Activated T-helper 9 cell treated with anti-CD3 and anti-CD28 coated beads, Interleukin-2, amount 50 U/mL, for 16 hours (primary cell): ENCODE measurements at places on chromosomes 3 and 15.

GRCh38 chr3:152056073-152056472, 182.6 kb downstream of the SUCNR1 start:
- no peak for DNase-seq

DNA sequence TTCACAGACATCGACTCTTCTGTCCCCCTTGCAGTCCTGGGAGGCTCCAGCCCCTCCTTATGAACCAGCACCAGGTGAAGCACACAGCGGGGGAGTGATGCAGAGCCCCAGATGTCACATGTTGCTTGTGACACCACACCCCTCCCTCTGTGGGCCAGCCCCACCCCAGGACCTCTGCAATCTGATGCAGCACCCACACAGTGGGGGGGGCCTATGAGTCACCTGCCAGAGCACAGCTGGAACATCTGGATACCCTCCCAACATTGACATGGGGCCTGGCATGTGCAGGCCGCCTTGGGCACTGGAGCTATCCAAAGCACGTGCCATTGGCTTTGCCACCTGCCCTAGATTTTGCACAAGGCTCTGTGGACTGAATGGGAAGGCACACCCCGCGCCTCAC, 70.5 kb downstream of the FEM1B start:
- no peak for DNase-seq

DNA sequence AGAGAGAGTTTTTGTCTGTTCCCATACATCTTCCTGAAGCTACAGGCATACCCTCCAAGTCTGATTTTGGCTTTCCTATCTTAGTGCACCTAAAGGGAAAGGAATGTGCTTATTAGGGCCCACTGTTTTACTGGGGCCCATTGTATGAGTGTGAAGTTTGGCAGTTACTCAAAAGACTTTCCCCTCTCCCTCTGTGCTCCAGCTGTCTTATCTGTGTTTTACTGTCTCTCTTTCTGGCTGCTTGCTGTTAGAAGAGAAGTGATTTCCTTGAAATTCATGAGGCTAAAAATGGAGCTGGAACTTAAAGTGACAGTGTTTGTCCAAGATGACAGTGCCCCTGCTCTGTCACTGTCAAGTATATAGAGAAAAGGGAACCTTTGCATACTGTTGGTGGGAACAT, 436.2 kb downstream of the OCA2 start:
- DNase-seq = no peak

- no peak for DNase-seq
These were observed 5.0 kb upstream of the CDV3 start for GRCh38 chr3:133568294-133569014.

GRCh38 chr3:62604751-62605351, 231.5 kb upstream of the FEZF2 start:
- no peak for DNase-seq

DNA sequence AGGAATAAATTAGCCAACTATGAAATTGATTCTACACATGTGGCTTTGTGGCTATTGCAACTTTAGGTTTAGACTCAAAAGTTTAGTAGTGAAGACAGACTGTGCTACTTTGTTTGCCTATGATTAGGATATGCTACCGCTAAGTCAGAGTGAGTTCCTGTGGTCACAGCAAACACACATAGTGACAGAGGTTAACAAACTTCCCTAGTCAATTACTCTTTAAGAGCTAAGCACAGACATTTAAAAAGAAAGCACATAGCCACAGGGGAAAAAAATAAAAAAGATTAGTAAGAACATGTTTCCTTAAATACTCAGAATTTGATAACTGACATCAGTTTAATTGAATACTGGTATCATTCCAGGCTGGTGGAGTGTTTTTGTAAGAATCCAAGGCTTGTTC, 207.1 kb downstream of the GBE1 start:
- DNase-seq = no peak

DNA sequence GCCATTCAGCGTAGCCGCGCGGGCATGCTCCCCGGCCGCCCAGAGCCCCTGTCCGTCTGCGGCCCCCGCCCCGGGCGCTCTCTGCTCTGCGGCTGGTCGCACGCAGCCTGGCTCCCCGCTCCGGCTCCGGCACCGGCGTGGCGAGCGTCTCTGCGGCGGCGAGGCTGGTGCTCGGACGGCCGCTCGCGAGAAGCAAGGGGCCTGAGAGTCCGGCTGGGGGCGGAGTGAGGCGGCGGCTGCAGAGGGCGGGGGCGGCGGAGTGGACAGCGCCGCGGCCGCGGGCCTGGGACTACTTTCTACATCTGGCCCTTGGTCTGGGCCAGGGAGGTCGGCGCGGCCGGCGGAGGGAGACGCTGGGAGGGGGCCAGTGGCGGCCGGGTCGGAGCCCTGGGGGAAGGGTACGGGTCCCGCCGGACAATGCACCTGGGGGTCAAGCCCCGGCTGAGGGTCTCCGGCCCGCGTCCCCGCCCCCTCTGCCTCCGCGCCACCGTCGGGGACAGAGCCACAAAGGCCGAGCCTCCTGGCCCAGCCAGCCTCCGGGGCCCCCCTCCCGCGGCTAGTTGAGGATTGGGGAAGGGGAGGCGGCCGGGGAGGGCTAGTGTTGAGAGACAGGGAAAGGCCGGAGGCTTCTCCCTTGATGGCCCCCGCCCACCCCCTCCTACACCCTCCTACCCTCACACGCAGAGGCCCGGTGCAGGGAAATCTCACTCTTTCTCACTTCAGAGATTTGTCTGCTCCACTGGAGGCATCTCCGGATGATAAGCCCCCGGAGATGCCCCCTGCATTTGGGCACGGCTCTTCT, at the start of gene PRTG:
TSS of gene PRTG (minus strand) at position 226 of the 802 bp plus-strand sequence. CDS start at position 5, 221 bp downstream.
- no peak for DNase-seq

DNA sequence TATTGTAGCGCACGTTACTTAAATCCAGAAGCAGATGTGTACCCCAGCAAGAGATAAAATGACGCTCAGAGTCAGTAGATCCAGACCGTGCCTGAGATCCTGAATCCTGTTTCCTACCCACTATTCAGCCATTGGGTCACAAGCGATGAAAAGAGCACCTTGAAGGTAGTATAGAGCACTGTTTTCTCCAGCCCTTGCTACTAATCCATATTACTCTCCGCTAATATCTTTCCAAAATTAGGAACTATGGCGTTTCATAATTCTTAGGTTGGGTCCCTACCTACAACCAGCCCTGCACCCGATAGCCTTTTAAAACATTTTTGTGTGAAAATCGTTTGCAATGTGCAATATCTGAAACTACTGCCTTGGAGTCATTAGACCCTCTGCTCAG, 596 bp downstream of the BTD start:
- DNase-seq = no peak

DNA sequence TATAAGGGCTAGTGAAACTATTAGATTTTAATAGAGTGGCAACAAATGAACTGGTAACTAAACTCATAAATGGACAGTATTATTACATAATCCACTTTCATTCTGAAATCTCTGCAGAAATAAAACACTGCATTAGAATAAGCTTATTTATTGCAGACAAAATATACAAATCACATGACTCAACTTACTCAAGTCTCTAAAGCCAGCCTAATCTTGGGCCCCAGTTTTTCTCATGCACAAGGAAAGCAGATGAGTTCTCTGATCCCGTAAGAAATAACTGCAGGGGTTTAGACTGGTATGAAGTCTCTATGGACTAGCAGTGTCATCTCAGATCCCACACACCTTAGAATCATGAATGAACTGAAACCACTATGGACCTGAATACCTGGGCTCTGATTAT, 5.8 kb downstream of the DLG1 start:
- DNase-seq = no peak

- no peak for DNase-seq
These were observed 46.1 kb downstream of the WHAMM start for GRCh38 chr15:82855286-82856100.

DNA sequence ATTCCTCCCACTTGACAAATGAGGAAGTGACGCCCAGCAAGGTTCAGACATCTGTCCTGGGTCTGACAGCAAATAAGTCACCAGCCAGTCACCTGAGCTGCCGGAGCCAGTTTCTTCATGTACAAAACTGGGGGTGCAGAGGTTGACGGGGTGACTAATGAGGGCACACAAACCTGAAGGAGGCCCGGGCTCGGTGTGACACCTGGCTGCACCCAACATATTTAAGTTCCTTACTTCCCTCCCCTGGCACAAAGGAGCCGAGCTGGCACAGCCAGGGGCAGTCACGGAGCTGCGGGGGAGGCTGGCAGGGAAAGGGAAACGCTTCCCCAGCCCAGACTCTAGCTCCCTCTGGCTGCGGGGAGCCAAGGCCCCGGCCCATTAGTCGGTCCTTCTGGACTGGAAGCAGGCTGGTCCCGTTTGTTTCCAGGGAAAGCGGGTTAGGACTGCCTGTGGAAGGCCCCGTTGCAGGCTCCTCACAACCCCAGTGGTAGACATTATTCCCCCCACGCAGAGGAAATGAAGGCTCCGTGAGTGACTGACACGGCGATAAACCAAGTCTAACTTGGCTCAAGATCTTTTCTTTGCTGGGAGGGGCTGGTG, 2.3 kb downstream of the FBXL22 start:
- DNase-seq = peak; percentile 11

GRCh38 chr3:134087060-134087974, 57.6 kb upstream of the SLCO2A1 start:
- no peak for DNase-seq

DNA sequence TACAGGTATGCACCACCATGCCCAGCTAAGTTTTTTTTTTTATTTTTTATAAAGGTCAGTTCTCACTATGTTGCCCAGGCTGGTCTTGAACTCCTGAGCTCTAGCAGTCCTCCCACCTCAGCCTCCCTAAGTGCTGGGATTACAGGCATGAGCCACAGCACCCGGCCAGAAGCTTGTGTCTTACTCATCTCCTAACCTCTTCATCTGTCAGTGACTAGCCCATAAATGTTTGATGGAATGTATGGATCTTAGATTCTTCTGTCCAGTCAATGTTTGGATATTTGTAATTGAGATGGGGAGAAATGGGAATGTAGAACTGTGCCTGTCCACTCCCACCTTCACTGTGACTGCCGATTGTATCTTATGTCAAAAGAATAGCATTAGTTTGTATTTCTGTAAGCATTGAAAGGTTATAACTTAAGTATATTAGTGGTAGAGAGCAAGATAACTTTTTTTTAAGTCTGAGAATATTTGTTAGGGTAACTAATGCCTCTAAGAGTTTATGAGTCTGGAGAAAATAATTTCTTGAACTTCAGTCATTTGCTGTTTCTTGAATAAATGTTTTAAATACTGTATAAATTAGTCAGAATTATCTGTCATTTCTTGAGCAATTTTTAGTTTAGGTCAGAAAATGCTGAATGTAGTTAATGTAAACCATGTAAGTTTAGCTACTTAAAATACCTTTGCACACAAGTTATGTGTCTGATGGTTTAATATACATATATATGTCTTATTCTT, 215.3 kb upstream of the CGNL1 start:
- DNase-seq = no peak

DNA sequence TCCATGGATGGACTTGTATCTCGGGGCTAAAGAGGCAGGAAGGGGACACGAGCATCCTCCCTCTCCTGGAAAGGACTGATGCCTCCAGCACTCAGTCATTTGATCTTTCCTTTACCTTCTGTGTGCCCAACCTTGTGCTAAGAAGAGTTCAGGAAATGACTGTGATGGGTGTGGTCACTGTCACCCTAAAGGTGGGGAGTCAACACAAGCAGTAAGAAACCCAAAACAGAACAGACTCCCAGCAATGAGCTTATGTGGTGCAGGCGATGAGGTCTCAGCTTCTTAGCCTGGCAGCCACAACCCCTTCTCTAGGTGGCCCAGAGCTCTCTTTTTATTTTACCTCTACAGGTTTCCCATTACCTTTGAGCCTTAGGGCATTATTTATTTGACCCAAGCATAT, 3.8 kb downstream of the MPI start:
- DNase-seq = no peak

GRCh38 chr3:125386811-125387210, 11.7 kb upstream of the ZNF148 start:
- DNase-seq = no peak

- no peak for DNase-seq
These were observed 6.3 kb downstream of the ATP13A4 start for GRCh38 chr3:193548406-193548805.

DNA sequence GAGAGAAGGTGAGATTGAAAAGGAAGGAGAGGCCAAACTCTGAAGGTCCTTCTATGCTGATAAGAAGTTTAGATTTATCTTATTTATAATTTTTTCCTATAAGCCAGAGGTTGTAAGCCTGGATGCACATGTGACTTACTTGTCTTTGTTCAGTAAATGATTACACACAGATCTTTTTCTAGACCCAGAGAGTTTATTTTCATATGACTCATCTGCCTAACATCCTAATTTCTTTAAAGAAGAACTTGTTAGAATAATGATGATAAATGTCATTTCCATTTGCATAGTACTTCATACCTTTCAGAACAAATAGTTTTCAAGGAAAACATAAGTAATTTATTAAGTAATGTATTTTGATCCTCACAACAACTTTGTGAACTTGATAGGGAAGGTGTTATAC, 434.8 kb upstream of the DPH6 start:
- no peak for DNase-seq

DNA sequence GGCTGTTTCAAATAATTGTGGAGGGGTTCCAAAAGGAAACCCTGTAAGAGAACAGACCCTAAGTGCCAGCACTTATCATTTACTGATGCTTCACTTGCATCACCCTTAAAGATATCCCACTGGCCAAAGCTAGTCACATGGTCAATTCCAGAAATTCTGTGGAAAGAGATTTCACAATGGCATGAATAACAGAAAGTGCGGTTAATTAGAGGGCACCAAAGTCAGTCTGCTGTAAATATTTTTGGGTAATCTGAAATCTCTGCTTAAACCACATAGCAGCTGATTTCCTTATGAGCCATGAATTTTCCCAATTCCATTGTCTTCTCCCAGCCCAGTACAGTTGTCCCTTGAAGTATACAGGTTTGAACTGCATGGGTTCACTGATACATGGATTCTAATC, 346.1 kb downstream of the SI start:
- DNase-seq = no peak

GRCh38 chr3:197800379-197800778, 9.3 kb downstream of the LRCH3 start:
- no peak for DNase-seq

- no peak for DNase-seq
These were observed 279.7 kb downstream of the ZIC1 start for GRCh38 chr3:147688868-147689267.

DNA sequence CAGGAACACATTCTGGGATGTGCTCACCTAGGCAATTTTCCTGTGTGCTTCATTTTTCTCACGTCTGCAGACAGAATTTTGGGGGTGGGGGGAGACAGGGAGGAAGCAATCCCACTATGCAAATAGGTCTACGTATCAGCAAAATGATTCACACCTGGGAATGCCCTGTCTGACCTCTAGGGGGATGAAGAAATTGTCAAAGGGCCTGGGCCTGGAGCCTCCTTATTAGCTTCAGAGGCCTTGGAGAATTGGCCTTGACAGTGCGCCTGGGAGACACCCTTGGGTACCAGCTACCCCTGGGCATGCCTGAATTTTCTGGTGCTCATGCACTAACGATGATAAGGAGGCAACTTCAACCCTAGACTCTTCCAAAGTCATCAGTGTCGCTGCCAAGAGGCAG, 207.5 kb downstream of the CADPS start:
- no peak for DNase-seq

GRCh38 chr15:75307778-75308390, 25.2 kb downstream of the GOLGA6D start:
- no peak for DNase-seq
